ENCODE measurements at places on chromosomes 3 and 15.

GRCh38 chr15:82799183-82799841, 6.6 kb downstream of the FSD2 start:
- no peak for DNase-seq

DNA sequence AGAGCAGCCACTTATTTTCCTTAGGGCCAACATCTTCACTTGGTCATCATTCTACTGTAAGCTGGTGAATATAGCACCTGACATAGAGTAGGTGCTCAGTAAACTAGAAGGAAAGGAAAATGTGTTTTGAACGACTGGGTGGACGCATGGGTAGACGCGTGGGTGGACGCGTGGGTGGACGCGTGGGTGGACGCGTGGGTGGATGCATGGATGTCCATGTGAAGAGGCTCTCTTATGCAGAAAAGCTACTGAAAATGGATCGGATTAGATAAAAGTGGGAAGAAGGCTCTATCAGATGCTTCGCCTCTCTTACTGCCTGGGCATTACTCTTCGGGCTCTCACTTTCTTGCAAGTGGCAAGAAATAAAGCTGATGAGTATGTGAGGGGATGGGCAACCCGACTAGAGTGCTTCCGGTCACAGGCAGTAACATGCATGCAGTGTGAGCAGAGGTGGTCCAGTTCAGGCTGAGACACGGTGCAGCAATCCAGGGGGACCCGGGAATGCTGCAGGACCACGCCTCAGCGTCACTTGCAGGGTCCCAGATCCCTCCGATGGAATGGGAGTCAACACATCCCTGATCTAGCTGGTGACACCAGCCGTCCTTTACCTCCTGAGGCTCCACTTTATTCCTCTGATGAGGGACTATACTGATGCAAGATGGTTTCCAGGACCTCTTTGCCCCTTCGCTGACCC, 138.0 kb upstream of the MEF2A start:
- no peak for DNase-seq

GRCh38 chr15:63172376-63172775, 15.1 kb upstream of the RPS27L start:
- DNase-seq = no peak

DNA sequence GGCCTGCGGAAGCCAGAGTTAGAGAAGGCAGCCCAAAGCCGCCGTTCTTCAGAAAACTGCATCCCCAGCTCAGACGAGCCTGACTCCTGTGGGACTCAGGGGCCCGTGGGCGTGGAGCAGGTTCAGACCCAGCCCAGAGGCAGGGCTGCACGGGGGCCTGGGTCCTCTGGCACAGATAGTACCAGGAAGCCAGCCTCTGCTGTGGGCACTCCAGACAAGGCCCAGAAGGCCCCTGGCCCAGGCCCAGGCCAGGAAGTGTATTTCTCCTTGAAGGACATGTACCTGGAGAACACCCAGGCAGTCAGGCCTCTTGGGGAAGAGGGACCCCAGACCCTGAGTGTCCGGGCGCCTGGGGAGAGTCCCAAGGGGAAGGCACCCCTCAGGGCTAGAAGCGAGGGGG, 23.1 kb downstream of the ALPK3 start:
- no peak for DNase-seq

DNA sequence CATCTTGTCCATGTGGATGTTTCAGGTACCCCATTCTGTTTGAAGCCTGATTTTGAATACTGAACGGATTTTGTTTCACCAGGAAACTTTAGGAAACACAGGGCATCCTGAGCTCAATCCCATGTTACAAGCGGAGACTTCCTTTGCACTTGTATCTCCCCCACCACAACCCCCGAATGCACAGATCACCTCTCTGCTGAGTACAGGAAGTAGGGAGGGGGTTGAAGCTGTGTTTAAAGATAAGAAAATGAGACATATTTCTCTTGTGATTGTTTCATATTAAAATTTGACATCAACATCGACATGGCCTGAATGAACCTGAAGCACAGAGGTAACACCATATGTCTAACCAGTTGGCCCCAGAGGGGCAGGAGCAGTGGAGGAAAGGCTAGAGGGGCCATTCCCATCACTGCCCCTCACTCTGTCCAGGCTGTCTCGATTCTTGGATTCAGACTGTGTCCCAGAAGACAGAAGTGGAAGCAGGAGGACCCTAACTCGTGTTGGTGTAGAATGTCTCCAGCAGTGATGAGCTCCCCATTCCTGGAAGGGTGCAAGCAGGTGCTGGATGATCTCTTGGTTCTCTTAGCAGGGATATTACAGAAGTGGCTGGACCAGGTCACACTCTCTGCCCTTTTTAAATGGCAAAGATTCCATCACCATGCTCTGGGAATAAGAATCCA, 59.6 kb upstream of the IQSEC1 start:
- no peak for DNase-seq

DNA sequence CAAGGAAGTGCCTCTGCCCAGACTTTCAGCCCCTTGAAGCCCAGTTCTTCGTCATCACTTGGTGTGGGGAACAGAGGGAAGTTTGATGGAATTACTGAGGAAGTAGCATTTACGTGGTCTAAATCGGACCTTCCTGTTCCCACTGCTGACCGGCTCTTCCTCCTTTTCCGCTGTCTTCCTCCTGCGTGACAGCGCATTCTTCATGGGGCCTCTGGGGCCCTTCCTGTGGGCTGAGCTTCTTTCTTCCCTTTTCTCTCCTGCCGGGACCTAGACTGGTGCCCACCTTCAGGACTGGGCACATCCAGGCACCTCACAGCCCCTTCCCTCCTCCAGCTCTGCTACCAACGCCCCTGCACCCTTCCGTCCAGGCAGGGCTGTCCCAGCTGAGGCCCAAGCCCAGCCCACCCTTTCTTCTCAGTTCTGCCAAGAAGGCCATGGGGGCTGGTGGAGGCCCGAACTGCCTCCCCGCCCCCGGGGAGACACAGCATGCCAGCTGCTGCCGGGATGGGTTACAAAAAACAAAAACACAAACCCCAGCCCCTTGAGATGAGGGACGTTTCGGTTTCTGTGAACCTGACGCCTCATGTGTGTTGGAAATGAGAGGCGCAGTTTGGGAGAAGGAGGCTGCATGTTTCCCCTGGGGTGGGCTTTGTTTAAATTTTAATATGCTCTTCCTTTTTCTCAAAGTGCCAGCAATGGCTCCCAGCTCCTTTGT, 19.1 kb downstream of the ZNF710 start:
- no peak for DNase-seq

Data from fibroblast of lung (primary cell).